GF-D8 (cell line): ENCODE measurements at places on chromosomes 2 and 18.
A peak's percentile ranks its signal among the peaks of the same experiment; 100 is the strongest.

- no peak for DNase-seq
Observed at GRCh38 chr2:215138479-215138878, at the start of gene ABCA12. Gene ABCA12 (minus strand): TSS chr2:215138626. CDS start chr2:215138208, 418 bp downstream.

GRCh38 chr2:157261199-157261782, 3.8 kb downstream of the GALNT5 start:
- no peak for DNase-seq

GRCh38 chr2:75406131-75406581, 154.6 kb downstream of the EVA1A start:
- no peak for DNase-seq

DNA sequence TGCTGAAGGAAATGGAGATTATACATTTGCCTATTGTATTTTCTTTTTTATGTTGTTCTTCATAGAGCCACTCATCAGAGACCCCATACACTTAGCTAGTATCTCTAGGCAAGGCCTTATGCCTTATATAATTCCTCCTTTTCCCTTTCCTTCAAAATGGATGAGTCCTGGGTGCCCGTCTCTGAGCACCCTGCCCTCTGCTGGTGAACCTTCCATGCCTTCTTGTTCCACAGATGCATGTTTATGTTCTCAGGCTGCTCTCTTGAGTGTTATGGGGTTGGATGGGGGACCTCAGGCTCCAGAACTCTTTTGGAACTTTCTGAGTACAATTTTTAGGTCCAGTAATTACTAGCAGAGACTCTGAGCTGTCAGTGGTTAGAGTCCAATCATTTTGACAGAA, 368.6 kb upstream of the SPRED2 start:
- DNase-seq, result no peak

GRCh38 chr2:8053216-8053615, 628.6 kb upstream of the ID2 start:
- DNase-seq, result no peak

GRCh38 chr2:11781602-11782001, 35.2 kb downstream of the LPIN1 start:
- DNase-seq, result no peak

DNA sequence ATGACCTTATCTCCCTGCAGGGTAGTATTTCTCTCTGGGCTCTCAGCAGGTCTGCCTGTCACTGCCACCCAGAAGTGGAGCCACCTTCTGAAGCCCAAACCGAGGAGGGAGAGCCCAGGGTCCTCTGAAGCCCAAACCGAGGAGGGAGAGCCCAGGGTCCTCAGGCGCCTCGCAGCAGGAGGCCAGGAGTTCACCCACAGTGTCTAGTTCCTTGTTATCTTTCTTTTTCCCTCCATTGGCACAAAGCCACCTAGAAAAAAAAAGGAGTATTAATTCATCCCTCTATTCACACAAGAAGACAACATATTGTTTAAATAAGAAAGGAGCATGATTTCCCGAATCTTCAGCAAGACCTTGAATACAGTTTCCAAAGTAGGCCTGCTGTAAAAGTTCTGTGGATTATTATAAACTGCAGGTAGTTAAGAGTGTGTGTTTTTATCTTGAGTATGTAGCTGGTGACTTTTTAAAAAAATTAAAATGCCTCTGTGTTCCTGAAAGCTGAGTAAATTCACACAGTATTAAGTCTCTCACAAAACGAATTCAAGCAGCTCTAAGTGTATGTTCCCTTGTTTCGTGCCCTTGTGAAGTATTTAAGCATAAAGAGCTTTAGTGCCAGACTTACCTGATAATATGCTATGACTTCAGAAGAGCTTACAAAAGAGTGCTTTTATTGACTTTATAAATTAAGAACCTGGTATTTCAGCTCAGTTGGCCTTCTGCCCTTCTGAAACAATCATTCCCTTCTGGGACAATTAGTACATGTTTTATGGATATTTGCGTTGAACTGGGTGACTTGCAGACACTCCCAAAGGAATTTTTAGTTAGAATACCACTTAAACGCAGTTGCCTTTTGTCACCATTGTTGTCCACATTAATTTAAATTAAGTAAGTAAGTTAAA, 11.7 kb upstream of the GRHL1 start:
- DNase-seq, result no peak

- DNase-seq, result no peak
Observed at GRCh38 chr18:58213440-58213839, 169.4 kb downstream of the NEDD4L start.

GRCh38 chr18:79512461-79513380, 117.0 kb downstream of the NFATC1 start:
- DNase-seq, result no peak

GRCh38 chr2:239328351-239329191, 72.2 kb downstream of the HDAC4 start:
- DNase-seq, result no peak

- DNase-seq, result no peak
Observed at GRCh38 chr2:144530596-144530995, 10.7 kb upstream of the ZEB2 start.

DNA sequence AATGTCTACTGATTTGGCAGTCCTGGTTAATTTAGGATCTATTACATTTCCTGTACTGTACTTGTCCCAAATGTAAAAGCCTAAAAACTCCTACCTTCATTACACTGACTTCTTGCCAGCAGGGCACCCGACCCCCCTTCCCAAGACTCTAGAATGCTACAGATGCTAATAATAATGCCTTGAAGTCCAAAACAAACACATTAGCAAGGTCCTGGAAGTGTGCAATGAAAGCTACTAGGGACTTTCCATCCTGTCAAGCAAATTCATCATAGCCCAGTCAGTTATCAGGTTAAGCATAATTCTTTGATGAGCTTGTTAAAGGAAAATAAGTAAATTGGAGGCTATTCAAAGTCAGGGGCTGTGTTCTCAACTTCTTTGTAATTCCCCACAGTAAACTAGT, 115.3 kb upstream of the RBBP8 start:
- DNase-seq, result no peak

GRCh38 chr2:188452084-188452483, 160.4 kb downstream of the GULP1 start:
- DNase-seq, result no peak

DNA sequence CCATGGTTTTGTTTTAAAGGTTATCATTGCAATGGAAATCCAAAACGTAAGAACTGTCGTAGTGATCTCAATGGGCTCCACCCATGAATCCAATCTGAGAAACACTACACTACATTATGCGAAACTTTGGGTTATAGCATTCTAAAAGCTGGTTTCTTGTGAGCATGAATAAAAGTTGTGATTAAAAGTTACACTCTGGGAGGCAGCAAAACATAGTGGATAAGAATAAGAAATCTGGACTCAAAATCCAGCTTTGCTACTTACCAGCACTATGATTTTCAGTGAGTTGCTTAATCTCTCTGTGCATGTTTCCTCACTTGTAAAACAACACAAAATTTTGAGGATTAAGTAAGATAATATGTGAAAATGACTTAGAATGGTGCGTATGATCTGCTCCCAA, 25.7 kb upstream of the THOC1 start:
- DNase-seq, result no peak

DNA sequence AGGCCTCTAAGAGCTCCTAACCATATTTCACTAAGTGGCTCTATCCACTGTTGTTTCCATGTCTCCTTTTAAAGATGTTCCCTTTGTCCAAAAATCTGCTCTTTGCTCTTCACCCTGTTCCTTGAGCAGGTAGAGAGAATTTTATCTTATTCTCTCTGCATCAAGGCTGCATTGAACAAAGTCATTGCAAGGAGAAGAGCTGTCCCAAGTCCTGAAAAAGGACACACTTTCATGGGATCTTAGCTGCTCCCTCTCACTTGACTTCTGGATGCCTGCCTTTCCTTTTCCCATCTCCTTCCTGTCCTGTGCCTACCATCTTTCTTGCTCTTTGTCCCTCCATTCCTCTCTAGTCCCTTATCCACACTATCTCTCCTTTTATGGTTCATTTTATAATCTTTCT, 235.2 kb upstream of the THSD7B start:
- no peak for DNase-seq

GRCh38 chr18:28115149-28115550, 61.8 kb downstream of the CDH2 start:
- no peak for DNase-seq

DNA sequence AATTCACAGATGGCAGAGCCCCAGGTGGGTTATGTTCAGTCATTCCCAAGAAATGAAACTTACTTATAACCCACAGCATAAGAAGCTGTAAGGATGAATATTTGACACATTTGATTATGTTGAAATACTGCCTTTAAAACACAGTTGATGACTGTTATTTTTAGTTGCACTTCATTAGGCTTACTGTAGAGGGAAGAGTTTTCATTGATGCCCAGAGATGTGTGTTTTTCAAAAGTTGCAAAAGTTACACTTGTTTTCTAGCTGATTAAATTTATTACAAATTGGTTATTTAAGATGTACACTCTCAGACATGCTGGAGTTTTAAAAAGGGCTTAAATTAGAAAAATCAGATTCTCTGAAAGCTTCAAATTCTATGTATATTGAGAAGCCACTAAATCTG, 506.1 kb downstream of the PARD3B start:
- no peak for DNase-seq

DNA sequence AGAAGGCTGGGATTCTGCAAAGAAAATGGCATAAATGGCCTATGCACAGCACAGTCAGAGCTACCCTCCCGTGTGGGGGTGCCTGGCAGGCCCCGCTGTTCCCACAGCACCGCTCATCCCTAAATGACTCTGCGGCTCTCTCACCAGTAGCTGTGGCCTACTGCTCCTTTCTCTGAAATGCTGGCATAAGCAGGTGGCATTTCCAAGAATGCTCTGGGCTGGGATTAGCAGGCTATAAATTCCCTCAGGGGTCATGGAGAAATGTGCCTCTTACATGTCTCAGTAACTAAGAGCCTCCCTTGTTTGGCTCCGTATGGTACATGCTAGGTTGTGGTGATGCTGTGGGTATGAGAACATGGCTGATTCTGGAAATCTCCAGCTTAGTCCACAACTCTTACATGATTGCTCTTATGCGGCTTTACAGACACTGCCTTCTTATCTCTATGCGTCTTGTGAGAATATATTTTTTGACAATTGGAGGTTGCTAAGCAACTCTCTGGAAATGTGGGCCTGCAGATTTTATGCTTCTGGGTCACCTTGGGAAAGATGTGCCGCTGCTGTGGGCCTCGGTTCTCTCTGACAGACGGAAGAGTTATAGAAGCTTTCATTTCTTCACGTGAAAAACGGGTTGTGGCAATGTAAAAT, 80.3 kb upstream of the GATA6 start:
- DNase-seq, result no peak

DNA sequence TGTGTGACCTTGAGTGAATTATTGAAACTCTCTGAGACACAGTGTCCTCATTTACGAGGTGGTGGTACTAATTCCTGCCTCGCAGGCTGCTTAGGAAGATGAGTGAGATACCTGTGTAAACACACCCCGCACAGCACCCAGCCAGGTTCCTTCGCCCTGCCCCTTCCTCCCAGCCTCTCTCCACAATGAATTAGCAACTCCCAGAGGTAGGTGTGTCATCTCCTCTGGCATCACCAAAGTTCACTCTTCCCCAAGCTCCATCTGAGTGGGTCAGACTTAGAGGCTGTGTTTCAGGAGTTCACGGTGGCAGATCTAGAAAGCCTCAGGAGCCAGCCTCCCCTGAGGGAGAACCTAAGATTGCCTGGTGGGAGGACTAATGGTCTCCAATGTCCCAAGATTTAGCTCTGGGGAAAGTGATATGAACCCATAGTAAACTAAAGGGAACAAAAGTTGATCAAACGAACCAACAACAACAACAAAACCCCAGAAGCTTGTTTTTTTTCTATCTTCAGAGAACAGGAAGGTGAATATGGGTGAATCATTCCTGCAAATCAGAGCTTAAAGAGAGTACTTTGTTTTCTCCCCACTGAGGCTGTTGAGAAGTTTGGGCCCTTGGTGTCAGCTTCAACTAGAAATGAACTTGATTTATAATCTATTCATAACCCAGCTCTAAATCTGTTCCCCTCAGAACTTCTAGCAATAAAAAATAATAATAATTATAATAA, 44.4 kb upstream of the NRP2 start:
- DNase-seq, result no peak

- no peak for DNase-seq
Observed at GRCh38 chr2:56715683-56716082, 531.9 kb downstream of the CCDC85A start.

DNA sequence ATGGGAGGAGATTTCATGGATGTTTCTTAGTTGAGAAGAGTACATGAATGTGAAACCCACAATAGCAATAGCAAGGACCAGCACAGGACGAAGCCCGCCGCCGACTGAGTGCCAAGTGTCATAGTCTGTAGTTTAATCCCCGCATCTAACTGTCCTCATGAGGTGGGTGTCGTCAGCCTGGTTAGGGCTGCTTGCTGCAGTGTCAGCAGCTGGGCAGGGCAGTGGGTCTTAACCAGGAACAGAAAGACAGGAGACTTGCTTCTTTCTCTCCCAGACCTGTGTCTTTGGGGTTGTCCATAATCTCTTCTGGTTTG, 146.6 kb downstream of the VAPA start:
- no peak for DNase-seq

- DNase-seq, result no peak
Observed at GRCh38 chr2:45992741-45993475, 304.3 kb upstream of the EPAS1 start.

- DNase-seq, result no peak
Observed at GRCh38 chr2:88053934-88054781, 1.4 kb downstream of the KRCC1 start.

DNA sequence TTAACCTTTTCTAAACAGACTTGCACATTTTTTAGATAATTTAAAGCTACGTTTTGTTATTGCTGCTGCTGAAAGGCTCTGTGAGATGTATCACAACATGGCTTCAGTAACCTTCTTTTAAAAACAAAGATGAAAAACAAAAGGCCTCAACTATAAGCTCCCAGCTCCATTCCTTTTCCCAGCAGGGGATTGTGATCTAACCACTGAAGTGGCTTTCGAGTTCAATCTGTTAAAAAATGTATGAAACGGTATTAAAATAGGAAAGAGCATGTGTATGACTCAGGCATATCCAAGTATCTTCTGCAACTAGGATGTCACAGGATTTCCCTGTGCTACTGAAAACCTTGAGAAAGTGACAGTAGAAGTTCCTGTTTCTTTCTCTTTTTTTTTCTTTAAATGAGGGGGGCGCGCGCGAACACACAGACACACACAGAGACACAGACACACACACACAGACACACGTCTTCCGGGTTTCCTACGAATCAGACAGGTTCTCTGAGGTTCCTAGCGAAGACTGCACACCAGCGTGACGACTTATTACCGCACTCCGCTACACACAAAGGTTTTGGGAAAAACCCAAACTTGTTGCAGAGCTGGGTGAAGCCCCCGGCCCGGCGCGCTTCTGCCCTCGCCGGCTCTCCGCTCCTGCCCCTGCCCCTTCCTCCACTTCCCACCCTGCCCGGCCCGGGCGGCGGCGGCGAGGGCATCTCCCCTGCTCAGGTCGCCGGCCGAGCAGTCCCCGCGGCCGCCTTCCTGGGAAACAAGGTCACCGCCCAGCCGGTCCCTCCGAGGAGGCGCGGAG, 86.8 kb downstream of the RBMS1 start:
- peak; percentile 89 for DNase-seq

GRCh38 chr2:66854298-66854697, 419.4 kb downstream of the MEIS1 start:
- DNase-seq, result no peak
